ENCODE measurements at places on chromosomes 1 and 21. TPM values are rescaled to one million over a fixed set of nuclear protein-coding genes. Genes with fewer than 3 reads are reported as not detected.

- no peak for DNase-seq
Observed at GRCh38 chr21:36860736-36861594, 105.5 kb downstream of the HLCS start.

GRCh38 chr1:85048296-85049064 is at the start of gene MCOLN3:
MCOLN3 (minus strand) TSS chr1:85048500; CDS start chr1:85045360, 3,140 bp downstream.
- DNase-seq = peak; percentile 14

- DNase-seq = no peak
Observed at GRCh38 chr1:208010487-208011071, 99.7 kb upstream of the CD34 start.

DNA sequence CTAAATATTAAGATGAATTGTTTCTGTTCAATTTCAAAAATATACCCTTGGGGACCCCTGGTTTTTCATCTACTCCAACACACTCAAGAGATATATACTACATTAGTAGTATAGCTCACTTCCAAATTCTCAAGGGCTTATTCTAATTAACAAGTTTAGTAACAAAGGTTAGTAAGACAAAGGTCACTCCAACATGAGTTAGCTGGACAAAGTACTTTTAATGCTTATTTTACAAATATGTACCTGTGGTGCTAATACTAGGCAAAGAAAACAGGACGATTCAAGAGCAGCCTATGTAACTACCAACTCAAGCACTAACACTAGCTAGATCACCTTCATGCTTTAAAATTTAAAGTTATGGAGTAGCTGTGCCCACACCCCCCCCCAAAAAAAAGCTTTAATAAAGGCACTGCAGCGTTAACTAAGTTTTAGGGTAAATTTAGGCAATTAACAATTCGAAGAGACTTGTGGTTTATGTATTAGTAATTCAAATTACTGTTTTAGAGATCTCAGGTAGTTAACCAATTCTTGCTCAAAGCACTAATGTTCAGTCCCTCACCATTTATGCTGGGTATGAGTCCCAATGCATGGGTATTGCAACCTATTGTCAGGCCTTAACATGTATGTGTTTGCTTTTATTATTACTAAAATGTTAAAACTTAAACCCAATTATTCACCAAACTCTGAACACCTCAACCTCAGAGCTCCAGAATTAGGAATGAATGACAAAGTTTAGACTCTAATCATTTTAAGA is 14.1 kb downstream of the HNRNPU start:
- DNase-seq = no peak

DNA sequence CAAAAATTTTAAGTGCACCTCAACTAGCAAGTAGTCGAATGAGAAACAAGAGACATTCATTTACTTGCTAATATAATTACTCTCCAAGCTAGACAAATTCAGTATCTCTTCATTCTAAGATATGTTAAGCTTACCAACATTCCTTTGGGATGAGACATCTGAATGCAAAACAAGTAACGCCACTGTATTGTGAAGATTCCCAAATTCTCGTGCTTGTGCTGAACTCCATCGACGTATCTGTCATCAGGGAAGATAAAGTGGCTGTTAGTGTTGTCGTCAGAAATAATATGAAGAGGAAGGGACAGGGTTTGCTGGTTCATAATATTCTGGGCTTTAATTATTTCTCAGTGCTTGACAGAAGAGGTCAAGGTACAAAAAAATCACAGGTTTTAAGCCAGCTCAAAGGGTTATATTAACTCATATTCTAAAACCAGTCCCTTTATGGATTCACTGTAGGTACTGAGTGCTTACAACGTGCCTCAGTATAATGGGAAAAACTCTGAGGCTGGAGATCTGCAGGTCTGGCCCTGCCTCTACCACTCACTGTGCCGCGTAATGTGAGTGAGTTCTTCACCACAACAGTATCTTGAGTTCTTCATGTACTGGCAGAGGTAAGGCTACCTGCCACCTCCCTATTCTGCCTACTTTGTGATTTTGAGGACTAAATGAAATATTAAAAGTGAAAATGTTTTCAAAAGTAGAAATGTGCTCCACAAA is 42.0 kb downstream of the PCSK9 start:
- DNase-seq = no peak

LIPI gene
- not detected for total RNA-seq
